ENCODE measurements at places on chromosomes 5 and 9. TPM values are rescaled to one million over a fixed set of nuclear protein-coding genes. Genes with fewer than 3 reads are reported as not detected.

DNA sequence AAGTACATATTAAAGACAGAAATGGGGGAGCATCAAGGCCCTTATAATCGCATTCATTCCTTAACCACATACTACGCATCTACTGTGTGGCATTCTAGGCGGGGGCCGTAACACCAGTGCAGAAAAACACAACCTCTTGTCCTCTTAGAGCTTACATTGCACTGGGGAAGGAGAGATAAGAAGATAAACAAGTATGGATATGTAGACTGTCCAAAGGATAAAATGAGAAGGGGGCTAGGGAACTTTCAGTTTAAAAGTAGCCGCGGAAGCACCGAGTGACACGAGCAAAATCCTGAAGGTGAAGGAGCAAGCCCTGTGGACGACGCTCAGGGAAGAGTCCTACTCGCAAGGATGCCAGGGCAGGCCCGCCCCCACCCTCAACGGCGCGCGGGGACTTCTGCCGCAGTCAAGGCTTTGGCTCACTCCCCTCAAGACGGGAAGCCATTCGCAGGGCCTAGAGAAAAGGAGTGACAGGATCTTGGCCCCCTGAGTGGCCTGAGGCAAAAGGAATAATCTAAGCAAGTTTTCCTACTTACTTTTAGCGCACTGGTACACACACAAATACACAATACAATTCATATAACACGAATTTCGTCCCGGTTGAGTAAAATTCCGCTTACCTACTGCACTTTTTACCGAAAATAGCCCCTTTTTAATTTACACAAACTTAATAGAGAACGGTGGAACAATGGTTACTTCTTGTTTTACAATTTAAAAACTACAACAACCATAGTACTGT lies 1.3 kb upstream of the NIPBL start:
- DNase-seq = no peak

- no peak for DNase-seq
These were observed 197.0 kb upstream of the SEMA6A start for GRCh38 chr5:116771466-116772151.

DNA sequence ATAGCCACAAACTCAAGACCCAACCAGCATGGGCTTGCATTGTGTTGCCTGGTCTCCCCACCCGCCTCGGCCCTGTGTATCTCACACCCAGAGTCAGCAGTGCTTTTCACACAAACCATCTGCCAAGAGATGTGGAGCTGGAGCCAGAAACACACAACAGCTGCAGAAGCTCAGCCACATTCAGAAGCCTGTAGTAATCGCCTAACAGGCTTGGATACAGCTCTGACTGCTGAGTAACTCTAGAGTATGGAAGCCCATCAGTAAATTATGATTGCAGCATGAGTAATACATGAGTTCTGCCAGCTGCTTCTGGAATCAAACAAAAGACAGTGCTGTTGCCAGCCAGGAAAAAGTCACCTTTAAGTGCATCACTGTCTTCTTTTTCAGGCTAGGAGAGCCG lies 16.0 kb downstream of the TEK start:
- peak; percentile 78 for DNase-seq

DNA sequence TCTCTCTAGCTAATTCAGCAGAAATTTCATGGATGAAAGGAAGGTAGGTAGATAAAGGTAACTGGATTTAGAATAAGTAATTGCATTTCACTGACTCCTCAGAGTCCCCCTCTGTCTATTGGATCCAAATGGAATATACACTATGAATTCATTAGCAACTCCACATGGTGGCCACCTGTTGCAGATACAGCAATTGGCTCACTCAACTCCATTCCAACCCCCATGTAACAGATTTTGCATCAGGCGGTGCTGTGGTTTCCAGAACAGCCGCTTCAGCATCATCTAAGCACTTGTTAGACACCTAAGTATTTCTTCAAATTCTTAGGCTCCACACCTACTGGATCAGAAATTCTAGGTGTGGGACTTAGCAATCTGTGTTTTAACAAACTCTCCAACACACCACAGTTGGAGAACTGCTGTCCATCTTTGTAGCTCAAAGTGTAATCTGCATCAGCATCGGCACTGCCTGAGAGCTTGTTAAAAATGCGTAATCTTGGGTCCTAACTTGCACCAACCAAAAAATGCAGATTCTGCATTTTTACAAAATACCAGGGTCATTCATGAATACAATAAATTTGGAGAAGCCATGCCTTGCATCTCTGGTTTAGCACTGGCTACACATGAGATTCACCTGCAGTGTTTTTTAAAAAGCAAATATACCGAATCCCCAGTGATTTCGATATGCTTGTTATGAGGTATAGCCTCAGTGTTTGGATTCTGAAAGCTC lies 413.8 kb upstream of the CD180 start:
- no peak for DNase-seq

DNA sequence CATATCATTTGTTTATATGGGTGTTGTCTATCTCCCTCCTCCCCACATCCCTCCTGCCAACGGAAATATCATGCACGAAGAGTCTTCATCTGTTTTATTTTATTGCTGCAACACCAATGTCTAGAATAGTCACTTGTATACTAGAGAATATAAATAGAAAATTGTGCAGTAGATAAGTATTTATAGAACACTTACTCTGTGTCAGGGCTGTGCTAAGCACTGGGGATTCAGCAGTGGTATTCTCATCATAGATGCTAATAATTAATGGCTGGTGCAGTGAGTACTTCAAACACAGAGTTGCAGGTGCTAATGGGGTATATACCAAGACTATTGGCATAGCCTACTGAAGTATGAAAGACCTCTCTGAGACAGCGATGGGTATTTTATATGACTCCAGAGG lies 353.5 kb upstream of the CDH6 start:
- DNase-seq = no peak

- DNase-seq = no peak
These were observed 249.0 kb upstream of the ADRA1B start for GRCh38 chr5:159667286-159667685.

DNA sequence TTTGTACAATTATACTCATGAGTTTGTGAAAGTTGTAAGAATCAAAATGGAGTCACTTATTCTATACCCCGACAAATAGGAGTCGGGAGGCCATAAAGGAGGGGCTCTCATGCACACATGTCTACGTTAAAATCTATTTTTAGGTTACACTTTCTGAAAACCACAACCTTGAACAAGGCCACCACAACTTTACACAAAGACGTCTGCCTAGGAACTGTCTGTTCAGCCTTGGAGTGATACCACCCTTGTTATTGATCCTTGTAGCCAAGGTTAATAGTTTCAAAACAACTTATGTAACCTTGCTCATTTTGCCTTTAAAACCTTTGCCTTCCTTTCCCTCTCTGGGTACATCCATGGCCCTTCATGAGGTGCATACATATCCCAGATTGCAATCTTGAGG lies 4.1 kb upstream of the NDFIP1 start:
- DNase-seq = no peak

- DNase-seq = no peak
These were observed 1216.5 kb upstream of the CDH9 start for GRCh38 chr5:28254846-28255245.

DNA sequence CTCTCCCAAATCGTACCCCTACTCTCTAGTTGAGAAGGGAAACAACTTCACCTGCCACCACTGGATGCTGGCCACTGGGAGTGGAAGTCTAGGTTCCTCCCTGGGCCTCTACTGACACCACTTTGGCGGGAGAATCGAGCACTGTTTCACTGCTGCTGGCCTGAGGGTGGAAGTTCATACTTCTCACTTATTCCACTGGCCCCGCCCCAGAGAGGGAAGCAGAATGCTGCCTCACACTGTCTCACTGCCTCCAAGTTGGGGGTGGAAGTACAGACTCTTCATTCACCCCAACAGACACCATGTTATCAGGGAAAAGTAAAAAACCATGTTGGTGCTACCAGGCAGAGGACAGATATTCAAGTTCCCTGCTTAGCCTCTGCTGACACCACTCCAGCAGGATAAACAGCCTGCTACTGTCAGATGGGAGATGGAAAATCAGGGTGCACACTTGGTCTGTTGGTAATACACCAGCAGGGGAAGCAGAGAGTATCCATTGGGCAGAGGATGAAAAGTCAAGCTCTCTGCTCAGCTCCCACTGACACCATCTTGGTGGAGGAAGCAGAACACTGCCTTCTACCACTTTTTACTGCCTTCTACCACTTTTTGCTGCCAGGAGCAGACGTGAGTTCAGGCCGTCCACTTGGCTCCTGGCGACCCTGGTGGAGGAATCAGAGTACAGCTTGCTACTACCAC lies 159.4 kb downstream of the SIL1 start:
- DNase-seq = no peak

DNA sequence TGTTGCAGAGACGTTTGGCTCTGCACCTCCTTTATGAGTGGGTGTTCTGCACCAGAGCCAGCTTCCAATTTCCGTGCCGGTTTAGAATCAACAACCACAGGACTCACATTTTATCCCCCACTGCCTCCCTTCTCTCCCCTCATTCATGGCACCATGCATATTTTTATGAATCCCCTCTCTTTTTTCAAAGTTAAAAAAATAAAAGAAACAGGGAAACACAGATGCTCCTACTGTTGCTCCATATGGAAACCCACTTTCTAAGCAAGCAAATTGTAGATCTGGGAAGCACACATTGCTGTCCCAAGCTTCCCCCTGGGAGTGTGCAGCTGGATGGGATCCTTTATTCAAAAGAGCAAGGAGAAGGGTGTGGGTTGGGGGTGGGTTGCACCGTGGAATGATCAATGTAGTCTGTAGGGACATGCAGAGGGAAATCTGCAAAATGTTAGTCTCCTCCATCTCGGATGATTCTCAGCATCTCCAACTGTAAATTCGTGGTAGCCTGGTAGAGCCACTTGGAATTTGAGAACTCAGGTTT lies 410.0 kb upstream of the ADAMTSL1 start:
- no peak for DNase-seq

GRCh38 chr9:96484521-96484931 lies 34.6 kb downstream of the HABP4 start:
- no peak for DNase-seq

- no peak for DNase-seq
These were observed 78.6 kb downstream of the MAST4 start for GRCh38 chr5:66674802-66675201.

DNA sequence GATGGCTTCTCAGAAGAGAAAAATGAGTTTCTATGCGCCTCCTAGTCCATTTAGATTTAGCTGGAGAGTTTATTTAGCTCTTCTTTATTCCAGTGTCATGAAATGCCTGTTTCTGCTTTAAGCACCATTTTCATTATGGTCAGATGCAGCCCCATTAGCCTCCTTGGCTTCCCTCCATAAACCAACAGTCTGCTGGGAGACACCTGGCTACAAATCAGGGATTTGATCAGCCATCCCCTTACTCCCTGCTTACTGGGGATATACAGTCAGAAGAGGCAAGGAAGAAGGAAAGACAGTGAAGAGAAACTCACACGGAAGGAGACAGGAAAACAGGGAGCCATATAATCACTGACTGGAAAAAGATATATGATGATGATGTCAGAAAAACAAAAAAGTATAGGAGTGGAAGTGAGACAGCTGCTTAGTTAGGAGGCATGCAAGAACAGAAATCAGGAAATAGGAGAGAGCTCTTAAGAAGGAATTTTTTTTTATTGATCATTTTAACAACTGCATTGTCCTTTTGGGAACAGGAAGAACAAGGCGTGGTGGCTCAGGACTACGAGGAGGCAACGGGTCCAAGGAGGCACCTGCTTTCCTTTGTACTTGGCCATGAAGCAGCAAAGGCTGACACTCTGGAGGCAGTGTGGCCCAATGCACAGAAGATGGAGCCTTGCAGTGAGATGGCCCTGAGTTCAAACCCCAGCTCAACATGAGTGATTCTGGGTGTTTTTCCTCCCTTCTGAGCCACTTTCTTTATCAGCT lies 56.1 kb downstream of the MED27 start:
- no peak for DNase-seq

DNA sequence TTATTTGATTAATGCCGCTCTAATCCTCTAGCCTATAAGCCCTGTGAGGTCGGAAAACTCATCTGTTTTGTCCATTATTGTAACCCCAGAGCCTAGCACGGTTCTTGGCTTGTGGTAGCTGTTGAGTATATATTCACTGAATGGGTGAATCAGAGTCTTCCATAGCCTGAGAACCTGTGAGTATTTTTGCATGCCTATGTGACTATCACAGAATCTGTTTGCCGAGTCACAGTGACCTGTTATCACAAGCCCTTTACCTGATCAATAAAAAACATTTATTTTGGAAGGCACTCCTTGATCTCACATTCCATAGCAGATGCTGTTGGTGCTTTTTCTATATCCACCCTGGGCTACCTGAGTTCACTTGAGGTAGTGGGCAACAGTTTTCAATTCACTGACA lies 125.0 kb upstream of the STC2 start:
- no peak for DNase-seq

DNA sequence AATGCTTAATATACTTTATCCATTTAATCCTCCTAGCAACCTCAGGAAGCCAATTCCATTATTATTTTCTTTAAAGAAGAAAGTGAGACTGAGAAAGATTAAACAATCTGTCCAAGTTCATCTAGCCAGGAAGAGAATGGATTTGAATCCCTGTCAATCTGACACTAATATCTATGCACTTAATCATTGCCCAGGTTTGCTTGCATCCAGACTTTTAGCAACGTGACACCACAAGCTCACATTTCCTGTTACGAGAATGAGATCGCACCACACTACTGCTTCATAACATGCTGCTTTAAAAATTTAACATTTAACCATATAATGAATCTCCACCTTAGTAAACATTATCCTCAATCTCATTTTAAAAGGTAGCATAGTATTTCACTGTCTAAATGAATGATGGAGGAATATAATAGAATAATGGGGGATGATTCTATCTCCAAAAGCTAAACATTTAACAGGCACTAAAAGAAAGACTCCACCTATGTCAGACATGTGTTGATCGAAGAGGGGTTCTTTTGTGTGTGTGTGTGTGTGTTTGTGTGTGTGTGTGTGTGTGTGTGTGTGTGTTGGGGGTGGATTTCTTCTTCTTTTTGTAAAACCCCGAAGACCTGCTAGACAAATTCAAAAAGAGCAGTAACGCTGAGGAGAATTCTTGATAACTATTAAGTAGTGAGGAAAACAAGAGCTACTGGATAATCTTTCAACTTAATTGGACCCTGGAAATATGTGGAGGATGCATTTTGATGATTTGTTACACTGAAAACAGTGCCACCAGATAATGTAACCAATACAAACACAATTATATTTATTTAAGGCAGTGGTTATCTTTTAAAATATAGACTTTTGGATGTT lies 138.7 kb upstream of the NR3C1 start:
- no peak for DNase-seq

- DNase-seq = peak; percentile 40
These were observed 1152.9 kb upstream of the CDH6 start for GRCh38 chr5:30040488-30041118.

GRCh38 chr9:135877791-135878527 lies 29.4 kb downstream of the CAMSAP1 start:
- no peak for DNase-seq

GRCh38 chr9:109990541-109990940 lies 210.5 kb downstream of the PALM2AKAP2 start:
- no peak for DNase-seq

Gene QRFP
- polyA plus RNA-seq = 0.15 TPM

Gene CCL27
- 0.32 TPM for polyA plus RNA-seq

Gene MOB3B
- 3.8 TPM for polyA plus RNA-seq

Gene GARIN3
- not detected for polyA plus RNA-seq

Gene EDIL3
- 19.2 TPM for polyA plus RNA-seq

Gene MSX2
- 16.4 TPM for polyA plus RNA-seq

Gene OSMR
- 62.4 TPM for polyA plus RNA-seq

Gene MEIKIN
- not detected for polyA plus RNA-seq

Gene MOCS2
- polyA plus RNA-seq = 50.2 TPM

All from urinary bladder (tissue), 4 donors.